ENCODE measurements at places on chromosomes 5 and 9. TPM values are rescaled to one million over a fixed set of nuclear protein-coding genes. Genes with fewer than 3 reads are reported as not detected.

CFAP77 gene
- not detected for total RNA-seq

DIRAS2 gene
- total RNA-seq = 0.05 TPM

CDH12 gene
- not detected for total RNA-seq

MAT2B gene
- total RNA-seq = 51.8 TPM

CEP72 gene
- 5.5 TPM for total RNA-seq

SUSD3 gene
- total RNA-seq = 2.6 TPM

APBA1 gene
- total RNA-seq = 2.5 TPM

RPS14 gene
- 1,428 TPM for total RNA-seq

FOXD4L5 gene
- total RNA-seq = 0.24 TPM

MOB3B gene
- 7.2 TPM for total RNA-seq

COL15A1 gene
- 58.4 TPM for total RNA-seq

ENTREP1 gene
- total RNA-seq = 16.8 TPM

SYNPO gene
- 80.4 TPM for total RNA-seq

PROP1 gene
- not detected for total RNA-seq

MARCHF11 gene
- not detected for total RNA-seq

PLPPR1 gene
- total RNA-seq = 1.6 TPM

TXNDC15 gene
- 61.9 TPM for total RNA-seq

SPATA31D3 gene
- total RNA-seq = not detected

IL3 gene
- not detected for total RNA-seq

All from left lung (tissue), 14 donors.